ENCODE measurements at places on chromosomes 5 and 9.

DNA sequence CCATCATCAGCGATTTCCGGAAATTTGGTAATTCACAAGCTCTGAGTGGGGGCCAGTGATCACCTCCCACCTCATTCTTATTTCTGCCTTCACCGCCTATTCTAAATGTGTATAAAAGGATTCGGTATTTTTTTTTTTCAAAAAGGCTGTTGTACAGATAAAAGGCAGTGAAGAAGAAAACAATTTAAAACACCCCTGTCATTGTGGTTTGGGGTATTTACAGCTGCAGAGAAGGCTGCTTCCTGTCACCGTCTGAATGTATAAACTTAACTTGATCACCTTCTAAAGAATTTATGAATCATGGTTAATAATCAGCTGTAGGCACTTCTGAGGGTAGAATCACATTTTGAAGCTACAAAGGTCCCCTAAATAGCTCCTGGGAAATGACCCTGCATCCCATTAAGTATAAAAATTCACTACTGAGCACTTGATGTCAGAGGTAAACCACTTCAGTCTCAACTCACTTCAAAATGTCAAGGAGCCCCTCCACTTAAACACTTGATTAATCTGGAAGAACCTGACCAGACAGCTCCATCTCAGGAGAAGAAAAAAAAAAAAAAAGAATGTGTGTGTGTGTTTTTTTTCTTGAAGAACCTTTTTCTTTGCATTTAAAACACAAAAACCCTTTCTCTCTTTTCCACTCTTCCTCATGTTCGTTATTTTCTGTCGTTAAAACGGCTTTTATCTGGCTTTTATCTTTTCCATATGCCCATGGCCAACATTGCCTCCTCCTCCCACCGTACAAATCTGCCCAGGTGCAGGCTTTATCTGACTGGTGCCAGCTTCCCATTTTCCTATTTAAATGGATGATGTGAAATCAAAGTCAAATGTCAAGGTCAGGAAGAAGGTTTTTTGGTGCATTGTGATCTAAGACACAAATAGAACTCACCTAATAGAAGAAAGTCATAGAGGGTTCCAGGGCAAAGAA, 291.2 kb downstream of the IRX1 start:
- DNase-seq = no peak

- no peak for DNase-seq
These were observed 409.7 kb downstream of the IRX1 start for GRCh38 chr5:4005335-4005734.

DNA sequence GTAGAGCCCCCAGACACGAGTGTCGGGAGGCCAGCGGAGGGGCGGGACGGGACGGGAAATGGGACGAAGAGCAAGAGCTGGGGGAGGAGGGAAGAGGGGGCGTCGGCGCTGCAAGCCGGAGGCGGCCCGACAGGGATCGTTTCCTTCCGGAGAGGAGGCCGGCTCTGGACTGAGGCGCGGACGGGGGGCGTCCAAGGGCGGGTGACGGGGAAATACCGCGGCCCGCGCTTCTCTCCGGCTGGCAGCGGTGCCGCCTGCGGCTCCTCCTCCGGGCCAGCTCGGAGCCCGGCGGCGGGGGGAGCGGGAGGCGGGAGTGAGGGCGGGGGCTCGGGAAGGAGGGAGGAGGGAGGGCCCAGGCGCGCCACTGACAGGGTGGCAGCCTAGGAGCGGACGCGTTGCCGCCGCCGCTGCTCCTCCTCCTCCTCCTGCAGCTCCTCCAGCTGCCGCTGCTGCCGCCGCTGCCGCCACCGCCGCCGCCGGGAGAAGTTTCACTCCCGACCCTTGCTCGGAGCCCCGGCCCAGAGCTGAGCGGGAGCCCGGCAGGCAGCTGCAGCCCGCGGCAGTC, at the start of gene CHSY3:
CHSY3 (plus strand) TSS at position 364 of the 565 bp plus-strand sequence.
- DNase-seq = peak; percentile 94

- no peak for DNase-seq
These were observed 72.0 kb upstream of the RFX3 start for GRCh38 chr9:3597792-3598191.

GRCh38 chr5:40093550-40093949, 586.2 kb upstream of the PTGER4 start:
- DNase-seq = no peak

DNA sequence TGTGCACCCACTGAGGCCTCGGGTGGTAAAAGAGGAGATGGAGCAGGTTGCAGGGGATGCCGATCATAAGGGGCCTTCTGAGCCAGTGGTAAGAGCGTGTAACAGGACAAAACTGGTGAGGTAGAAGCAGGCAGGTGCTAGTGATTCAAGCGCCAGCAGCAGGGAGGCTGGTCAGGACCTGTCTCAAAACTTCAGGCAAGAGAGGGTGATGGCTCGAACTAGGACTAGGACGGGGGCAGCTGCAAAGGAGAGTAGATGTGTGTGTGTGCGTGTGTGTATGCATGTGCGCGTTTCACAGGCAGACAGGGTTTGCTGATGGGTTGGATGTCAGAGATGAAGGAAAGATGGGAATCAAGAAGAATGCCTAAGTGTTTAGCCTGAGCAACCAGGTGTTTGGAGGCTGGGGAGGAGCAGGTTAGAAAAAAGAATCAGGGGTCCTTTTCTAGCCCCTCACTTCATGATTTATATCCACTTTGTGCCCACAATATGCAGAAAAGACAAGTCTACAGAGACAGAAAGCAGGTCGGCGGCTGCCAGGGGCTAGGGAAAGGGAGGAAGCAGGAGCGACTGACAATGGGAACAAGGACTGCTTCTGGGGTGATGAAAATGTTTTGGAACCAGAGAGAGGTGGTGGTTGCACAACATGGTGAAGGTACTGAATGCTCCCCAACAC, 15.2 kb downstream of the HRH2 start:
- DNase-seq = no peak

DNA sequence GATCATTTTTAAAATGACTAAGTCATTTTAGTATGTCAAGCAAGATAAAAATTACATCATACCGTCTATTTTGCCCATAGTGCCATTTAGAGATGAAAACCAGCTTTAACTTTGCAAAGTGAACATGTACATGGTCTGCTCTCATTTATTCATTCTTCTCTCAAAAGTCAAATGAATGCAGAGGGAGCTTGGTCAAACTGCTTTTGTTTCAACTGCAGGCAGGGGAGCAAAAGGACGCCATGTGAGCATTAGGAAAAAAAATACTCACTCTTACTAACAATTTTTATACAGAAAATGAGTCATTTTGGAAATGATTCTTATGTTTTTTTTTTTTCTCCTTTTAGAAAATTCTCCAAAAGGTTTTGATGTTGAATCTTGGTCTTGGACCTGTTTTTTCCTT, 15.7 kb downstream of the SCGB3A1 start:
- no peak for DNase-seq

- DNase-seq = no peak
These were observed 30.1 kb upstream of the CXCL14 start for GRCh38 chr5:135608761-135609443.
